M059J (cell line): ENCODE measurements at places on chromosomes 4 and X. TPM values are rescaled to one million over a fixed set of nuclear protein-coding genes. Genes with fewer than 3 reads are reported as not detected.

Gene OPRPN
- total RNA-seq: not detected in 2 replicates

Gene RAB41
- total RNA-seq: not detected in 2 replicates

DNA sequence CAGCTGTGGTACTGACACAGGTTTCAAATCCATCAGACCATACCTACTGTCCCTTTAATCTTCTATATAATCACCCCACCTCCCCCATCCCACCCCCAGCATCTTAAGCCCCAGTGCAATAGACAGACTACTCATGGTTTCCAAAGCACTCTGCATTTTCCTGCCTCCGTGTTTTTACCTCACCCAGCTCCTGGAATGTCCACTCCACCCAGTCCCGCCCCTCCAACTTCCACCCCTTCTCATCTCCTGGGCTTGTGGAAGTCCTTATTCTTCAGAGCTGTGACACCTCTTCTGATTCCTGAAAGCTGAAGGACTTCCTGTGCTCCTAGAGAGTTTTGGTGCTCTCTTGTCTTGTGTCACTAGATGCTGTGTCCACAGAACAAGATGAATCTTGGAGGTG, 94.3 kb downstream of the EFNB1 start:
- DNase-seq: no peak

- DNase-seq: no peak
These were observed 3.9 kb upstream of the TMPRSS11B start for GRCh38 chr4:68249434-68249833.

DNA sequence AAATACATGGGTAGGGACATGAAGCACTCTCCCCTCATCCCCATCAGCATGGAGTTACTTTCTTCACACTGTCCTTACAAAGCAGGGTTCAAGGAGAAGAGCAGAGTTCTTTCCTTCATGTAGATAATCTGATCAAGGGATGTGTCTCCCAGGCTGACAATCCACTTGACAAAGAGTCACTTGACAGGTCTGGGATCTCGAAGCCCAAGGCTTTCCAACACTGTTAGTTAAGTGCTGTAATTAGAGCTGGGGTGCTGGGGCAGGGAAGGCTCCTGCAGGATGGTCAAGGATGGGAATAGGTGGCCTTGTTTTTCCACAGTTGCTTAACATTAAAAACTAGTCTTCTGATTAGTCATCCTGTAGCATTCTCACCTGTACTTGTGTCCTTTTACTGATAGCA, 38.0 kb downstream of the CCNG2 start:
- no peak for DNase-seq

DNA sequence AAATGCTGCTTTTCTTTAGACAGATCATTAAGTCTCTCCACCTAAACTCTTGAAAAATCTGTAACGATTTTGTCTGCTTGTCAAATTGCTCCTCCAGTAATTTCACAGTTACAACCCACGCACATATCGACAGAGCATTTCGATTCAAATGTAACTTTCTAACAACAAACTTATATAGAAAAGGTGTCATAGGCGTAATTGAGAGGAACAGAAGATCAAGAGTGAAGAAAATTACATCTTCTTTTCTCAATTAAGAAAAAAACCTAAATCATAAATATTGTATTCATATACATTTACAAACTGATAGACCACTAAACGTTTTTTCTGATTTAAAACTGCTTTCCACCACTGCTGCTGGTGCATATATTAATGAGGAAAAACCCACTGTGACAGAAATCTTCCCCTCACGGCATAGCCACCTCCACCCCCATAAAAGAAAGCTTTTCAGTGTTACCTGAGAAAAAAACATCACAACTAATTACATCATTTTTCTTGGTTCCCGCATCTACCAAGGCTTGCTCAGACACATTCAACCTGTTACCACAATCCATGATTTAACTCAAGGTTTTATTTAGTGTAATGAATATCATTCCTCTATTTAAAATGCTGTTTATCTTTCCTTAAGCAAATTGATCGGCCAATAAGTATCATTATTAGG, 1.9 kb downstream of the GPM6A start:
- DNase-seq: no peak

Gene TDO2
- total RNA-seq: 5.7 and 6.5 TPM in 2 replicates

DNA sequence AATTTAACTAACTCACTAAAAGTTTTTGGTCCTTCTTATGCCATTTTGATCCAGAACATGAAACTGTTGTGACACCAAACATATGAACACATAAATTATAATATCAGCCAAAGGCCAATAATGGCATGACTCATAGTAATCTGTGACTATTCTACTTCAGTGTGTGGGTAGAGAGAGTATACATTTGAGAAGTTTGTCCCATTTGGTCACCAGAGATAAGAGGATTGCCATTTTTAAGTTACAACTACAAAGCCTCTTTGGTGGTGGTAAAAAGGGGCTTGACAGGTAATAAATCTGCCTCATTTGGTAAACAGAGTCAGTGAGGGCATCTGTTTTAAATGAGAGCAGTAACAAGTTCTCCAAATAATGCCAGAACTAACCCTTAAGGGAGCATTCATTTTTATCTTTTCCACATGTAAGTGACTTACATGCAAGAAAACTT, 117.9 kb downstream of the TBC1D19 start:
- DNase-seq: peak; percentile 56

Gene TNIP3
- 0.10 TPM in 1 of 2 replicates, not detected in the other for total RNA-seq

Gene AVPR2
- total RNA-seq: 1.9 and 2.7 TPM in 2 replicates

DNA sequence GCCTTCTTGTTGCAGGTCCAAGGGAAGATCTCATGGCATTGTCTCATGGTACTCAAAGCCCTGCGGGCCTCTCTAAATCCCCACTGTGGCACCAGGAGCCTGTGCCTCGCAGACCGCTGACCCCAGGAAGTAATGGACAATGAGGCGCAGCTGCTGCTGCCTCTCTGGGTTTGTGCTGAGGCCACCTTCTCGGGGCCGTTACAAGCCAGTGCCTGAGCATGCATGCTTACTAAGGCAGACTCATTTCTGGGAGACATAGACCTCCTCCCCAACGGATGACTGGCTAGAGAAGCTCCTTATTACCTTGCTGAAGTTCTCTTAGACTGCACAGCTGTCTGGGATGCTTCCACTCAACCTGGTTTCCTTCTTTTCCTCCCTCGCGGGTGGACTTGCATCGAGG, 1.3 kb downstream of the BDH2 start:
- no peak for DNase-seq

Gene GAGE12D
- not detected in 2 replicates for total RNA-seq

Gene GAGE13
- not detected in 2 replicates for total RNA-seq

Gene JADE3
- 5.4 and 8.6 TPM in 2 replicates for total RNA-seq

Gene RBM47
- 11.2 and 18.0 TPM in 2 replicates for total RNA-seq

GRCh38 chr4:47075919-47076318, 44.6 kb downstream of the GABRB1 start:
- DNase-seq: no peak

Gene STEEP1
- total RNA-seq: 66.6 and 87.6 TPM in 2 replicates

Gene HMX1
- total RNA-seq: not detected in 2 replicates

DNA sequence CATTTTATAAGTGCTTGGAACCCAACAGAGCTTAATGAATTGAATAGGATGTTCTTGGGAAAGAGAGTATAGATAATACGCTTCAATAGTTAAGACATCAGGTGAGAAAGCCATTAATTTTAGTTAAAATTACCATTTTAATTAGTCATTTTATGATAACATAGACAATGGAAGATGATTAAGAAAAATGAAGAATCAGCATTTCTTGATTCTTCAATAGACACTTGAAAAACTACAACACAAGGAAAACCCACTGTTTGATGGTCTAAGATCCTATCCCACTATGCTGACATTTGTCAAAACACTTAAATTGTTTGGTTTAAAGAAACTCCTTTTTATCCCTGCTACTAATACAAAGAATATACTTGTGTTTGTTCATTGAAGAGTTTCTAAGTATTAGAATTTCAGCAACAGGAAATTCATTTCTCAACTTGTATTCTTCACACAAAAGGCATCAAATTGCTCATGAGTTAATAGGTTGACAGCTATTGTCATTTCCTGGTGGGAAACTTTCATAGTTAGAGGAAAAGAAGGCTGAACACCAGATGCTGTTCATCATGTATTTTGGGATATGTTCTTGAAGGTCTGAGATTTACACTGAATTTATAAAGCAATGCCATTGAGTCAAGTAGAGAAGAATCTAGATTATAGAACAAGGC, 9.6 kb upstream of the CXCL2 start:
- DNase-seq: no peak

GRCh38 chr4:118858779-118859178, 22.9 kb upstream of the SEC24D start:
- DNase-seq: no peak

Gene KLHL4
- total RNA-seq: 1.5 and 1.8 TPM in 2 replicates

DNA sequence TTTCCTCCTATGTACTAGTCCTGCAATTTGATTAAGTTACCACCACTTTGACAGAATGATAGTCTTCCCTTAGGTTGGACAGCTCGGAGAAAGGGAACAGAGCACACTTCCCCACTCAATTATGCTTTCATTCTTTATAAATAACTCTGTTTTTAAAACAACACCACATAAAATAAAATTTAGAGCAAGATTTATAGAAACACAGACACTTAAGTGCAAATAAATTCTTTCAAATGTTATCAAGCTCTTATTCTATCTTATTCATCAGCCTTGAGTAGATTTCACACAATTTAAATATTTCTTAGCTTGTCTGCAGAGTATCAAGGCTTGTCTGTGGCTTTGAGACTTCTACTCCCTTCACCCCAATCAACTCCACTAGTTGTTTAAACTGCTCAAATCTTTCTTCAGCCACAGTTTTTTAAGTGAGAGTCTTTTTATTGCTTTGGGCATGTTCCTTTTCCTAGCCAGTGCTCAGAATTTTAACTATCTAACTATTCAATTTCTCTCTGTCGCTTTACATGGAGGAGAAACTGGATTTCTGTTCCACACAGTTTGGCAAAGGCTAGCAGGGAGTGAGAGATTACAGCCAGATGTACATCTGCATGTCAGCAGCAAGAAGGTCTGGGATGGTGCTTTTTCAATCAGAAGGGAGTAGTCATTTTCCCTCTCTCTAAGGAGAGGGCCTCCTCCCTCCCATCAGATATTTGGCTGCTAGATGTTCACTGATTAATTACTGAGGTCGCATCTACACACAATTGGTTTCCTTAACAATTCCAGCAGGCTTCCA, 53.1 kb upstream of the PLAC1 start:
- no peak for DNase-seq

DNA sequence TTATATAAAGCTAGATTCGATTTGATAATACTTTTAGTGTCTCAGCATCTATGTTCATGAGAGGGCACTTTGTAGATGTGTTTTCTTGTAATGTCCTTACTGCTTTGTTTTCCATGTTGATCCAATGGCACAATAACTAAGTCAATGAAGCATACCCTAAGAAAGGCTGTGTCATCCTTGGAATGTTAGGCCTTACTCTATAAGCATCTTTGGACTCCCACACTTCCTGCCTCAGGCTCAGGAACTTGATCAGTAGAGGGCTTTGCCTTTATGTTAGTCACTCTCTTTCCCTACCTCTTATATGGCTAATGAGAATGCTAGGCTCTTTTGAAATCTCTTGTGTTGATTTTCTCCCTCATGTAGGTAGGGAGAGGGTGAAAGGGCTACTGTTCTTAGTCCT, 33.2 kb upstream of the EDA2R start:
- no peak for DNase-seq

GRCh38 chr4:161350946-161351345, 812.9 kb downstream of the FSTL5 start:
- no peak for DNase-seq

DNA sequence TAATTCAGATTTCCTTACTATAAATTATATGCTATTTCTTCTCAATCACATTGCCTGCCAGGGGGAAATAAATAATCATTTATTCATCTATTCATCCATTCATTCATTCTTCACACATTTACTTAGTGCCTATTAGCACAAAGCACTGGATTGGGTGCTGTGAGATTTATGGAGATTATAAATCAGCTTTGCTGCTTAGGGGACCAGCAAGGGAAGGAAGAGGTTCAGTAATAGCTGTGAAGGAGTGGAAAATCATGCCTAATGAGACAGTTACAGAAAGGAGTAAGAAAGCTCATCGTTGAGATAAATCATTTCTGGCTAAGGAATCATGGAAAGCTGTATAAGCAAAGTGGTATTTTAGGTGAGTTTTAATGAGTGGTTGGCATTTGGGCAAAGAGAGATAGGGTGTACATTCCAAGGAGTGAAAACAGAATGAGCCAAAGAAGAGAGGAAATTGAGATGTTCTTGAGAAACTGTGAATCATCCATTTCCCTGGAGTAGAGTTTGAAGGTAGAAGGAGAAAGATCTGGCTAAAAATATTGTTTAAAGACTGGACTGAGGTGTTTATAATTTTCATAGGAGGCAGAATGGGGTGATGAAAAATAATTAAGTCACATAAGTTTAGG, 9.6 kb downstream of the ARSJ start:
- DNase-seq: peak; percentile 59

Gene CNGA1
- 0.32 TPM in 1 of 2 replicates, not detected in the other for total RNA-seq

Gene GPR119
- not detected in 2 replicates for total RNA-seq

- DNase-seq: peak; percentile 20
These were observed 627.8 kb upstream of the SLIT2 start for GRCh38 chr4:19623866-19624265.

Gene KCNIP4
- total RNA-seq: 0.15 TPM in 1 of 2 replicates, not detected in the other

- DNase-seq: peak; percentile 82
These were observed 133.8 kb downstream of the PALLD start for GRCh38 chr4:168630445-168631187.

- peak; percentile 80 for DNase-seq
These were observed 7.4 kb downstream of the HNRNPH2 start for GRCh38 chrX:101415180-101416145.

DNA sequence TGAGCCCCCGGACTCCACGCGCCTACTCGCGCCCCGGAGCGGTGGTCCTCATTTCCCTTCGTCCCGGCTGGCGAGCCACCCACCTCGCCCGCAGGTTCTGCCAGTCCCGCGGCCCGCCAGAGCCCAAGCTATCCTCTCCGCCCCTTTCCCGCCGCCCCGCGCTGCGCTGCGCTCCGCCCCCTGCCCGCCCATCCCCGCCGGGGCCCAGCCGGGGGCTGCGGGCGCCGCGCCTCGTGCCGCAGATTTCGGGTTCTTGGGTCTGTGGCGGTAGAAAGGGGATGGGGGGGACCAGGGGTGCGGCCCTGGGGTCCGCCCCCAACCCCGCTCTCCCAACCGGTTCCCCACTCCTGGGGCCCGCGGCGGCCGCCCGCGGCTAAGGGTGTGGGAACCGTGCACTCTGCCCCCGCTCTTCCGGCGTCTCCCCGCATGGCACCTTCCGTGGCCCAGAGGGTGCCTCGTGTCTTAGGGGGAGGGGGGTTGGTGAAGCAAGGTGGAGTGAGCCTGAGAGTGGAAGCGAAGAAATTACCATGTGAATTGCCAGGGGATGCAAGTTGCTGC, 650.8 kb upstream of the DIPK2B start:
- peak; percentile 70 for DNase-seq

DNA sequence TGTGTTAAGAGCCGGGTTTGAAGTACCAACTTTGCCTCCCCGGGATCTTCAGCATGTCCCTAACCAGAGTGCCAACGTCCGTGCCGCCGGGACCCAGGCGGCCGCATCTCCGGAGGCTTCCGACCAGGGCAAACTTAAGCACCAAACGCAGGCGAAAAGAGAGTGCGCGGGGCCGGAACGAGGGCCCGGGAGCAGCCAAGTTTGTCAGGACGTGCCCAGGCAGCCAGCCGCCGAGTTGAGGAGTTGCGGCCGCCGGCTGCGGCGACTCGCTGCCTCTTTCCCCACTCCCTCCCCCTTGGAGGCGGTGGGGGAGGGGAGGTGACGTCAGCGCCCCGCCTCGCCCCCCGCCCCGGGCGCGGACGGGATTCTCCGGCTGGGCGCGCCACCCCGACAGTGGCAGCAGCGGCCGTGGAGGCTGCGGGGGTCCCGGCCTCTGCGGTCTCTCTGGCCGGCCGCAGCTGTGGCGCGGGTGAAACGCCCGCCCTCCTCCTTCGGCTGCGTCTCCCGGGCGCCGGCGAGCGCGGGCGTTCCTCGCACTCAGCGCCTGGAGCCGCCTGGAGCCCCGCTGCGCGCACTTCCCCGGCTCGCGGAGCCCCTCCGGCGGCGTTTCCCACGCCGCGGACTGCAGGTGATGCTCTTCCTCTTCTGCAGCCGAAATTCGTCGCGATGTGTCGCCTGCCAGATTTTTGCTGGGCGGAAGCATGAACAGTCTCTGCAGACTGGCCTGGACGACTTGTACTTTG, 2.9 kb upstream of the FAT1 start:
- DNase-seq: peak; percentile 71
